ENCODE measurements at places on chromosomes 2 and 18. TPM values are rescaled to one million over a fixed set of nuclear protein-coding genes. Genes with fewer than 3 reads are reported as not detected.

Gene CAVIN2
- total RNA-seq, result 2.2 TPM

Gene ZNF385B
- 18.2 TPM for total RNA-seq

Gene CENPO
- 16.6 TPM for total RNA-seq

Gene LRRC30
- total RNA-seq, result not detected

Gene TFPI
- total RNA-seq, result 22.2 TPM

Gene REG3G
- not detected for total RNA-seq

Gene KLHL29
- 43.2 TPM for total RNA-seq

Gene TSPYL6
- 0.31 TPM for total RNA-seq

Gene GKN1
- total RNA-seq, result not detected

Gene ATP6V1B1
- total RNA-seq, result not detected

Gene RGPD3
- total RNA-seq, result 1.3 TPM

Gene DTYMK
- total RNA-seq, result 14.1 TPM

Gene ESPNL
- total RNA-seq, result not detected

Gene TMEM247
- total RNA-seq, result not detected

Gene SP9
- total RNA-seq, result 20.0 TPM

Gene PDE11A
- total RNA-seq, result 1.3 TPM

Gene CD8B
- total RNA-seq, result not detected

Gene COLEC12
- total RNA-seq, result 5.0 TPM

Gene PPP1R1C
- total RNA-seq, result 0.94 TPM

Gene LAMA3
- 6.6 TPM for total RNA-seq

Gene ANKRD36C
- 589 TPM for total RNA-seq

Gene ACMSD
- total RNA-seq, result not detected

Gene NT5DC4
- total RNA-seq, result not detected

Gene MAP3K2
- total RNA-seq, result 58.8 TPM
